ENCODE measurements at places on chromosomes 16 and 17.

GRCh38 chr16:67834242-67834614, 7.9 kb upstream of the THAP11 start:
- DNase-seq, result no peak

DNA sequence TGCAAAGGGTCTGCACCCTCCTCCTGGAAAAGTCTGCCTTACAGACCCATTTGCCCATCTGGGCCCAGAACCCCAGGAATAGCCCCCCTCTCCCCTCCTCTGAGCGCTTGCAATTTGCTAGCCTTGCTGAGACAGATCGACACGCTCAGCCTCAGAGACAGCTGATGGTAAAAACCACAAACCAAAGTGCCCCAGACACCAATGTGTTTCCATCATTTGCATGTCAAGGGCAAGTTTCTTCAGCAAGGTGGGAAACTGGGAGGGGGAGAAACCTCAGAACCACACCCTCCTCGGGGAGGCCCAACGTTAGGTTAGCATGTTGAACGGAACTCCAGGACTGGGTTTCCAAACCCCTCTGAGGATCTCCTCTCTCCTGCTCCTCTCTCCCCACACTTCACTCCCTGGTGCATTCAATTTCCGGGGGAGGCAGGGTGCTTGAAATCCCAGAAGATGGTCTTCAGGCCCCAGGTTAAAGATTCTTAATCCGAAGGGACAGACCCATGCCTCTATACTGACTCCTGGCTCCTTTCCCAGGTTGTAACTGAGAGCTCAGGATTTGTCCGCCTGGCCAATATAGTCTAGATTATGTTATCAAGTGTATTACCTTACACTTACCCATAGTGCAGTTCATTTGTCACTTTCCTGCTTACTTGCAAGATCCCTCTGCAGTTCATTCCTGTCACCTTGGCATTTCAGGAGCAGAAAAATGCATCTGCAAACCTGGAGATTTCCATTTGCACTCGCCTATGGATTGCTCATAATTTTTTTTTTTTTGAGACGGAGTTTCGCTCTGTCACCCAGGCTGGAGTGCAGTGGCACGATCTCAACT, 1.3 kb upstream of the CUEDC1 start:
- DNase-seq, result no peak

GRCh38 chr17:71613996-71614395, 506.8 kb upstream of the SOX9 start:
- DNase-seq, result no peak

- DNase-seq, result peak; percentile 79
Observed at GRCh38 chr17:74176546-74177001, 26.9 kb upstream of the RPL38 start.

- no peak for DNase-seq
Observed at GRCh38 chr17:42723636-42724035, 21.2 kb downstream of the EZH1 start.

DNA sequence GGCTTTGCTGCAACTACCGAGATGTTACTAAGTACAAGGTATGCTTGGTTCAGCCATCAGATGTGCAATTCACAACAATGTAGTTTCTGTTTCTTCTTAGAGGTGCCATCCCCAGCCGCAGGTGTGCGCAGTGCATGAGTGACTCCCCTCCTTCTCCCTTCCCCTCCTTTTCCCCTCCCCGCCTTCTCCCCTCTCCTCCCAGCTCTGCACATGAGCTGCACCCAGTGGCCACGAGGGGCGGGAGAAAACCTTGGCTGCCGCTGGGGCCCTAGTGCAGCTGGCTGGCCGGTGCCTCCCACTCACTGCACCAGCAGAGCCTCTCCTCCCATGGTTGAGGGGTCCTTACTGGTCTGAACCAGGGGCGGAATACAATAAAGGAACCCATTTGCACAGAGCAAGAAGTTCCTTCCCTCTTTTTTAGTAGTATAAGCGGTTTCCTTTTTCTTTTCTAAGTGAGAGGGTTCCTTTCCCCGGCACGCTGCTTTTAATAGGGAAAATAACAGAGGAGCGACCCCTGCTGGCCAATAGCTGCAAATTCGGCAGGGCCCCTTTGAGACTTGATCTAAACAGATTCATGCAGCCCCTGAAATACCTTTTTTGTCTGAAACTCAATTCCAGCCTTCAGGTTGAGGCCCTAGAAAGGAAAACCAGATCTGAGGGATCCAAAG, 7.8 kb upstream of the CCL15 start:
- no peak for DNase-seq

- no peak for DNase-seq
Observed at GRCh38 chr16:30157214-30157613, 26.2 kb upstream of the CORO1A start.

- DNase-seq, result no peak
Observed at GRCh38 chr16:63447121-63447520, 1410.9 kb upstream of the CDH8 start.

DNA sequence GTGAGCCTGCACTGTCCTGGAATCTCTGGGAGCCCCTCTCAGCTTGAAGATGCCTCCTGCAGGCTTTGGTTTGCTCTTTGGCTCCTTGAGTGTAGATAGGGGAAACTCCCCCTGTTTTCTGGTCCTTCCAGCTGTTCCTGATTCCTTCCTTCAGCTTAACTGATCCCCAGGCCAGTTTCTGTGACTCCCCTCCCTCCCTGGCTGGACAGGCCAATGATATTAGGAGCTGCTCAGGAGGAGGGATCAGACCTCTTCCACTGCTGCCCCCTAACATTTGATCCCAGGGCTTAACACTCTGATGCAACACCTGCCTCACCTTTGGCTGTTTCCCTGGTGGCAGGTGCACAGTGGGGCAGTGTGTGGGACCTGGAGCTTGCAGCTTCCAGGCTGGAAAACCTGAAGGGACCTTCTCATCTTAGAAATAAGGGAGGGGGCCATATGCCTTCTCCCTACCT, at the start of gene TAC4:
TSS of gene TAC4 (minus strand) at position 51 of the 455 bp plus-strand sequence. CDS start 52 bp downstream, outside the sequence.
- no peak for DNase-seq

GRCh38 chr17:80443498-80443897, 28.5 kb downstream of the ENDOV start:
- DNase-seq, result no peak

DNA sequence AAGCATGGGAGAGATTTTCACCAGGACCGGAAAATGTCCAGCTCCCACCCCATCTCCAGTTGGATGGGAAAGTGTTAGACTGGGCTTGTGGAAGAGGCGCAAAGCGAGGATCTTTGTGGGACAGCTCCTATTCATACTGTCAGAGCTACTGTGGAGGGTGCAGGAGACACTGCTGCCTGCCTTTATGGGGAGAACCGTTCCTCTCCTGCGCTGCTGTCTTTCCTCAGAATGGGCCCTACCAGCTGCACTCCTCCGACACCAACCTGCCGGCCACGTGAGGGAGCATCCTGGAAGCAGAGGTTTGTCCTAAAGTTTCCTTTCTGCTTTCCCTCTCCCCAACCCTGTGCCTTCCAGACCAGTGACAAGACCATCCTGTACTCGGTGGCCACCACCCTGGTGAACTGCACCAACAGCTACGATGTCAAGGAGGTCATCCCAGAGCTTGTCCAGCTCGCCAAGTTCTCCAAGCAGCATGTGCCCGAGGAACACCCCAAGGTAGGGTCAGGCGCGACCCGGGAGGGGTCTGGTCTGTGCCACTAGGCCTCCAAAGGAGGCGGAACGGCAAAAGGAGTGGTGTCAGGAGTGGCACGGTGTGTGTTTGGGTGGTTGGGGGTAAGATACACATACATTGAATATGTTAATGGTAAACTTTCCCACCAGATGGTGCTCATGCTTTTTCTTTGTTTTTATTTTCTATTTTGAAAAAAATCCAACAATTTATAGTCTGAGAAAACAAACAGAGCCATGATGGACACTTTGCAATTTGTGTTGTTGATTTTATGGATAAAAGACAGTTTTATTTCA, 23.0 kb downstream of the SLC35G3 start:
- no peak for DNase-seq

Data from Ammon's horn (tissue), 1 donor.